Stimulated activated CD8-positive, alpha-beta memory T cell treated with anti-CD3 and anti-CD28 coated beads, Interleukin-7, amount 100 ng/mL, for 1 hour (primary cell): ENCODE measurements at places on chromosomes 12 and 14.

- no peak for DNase-seq
Observed at GRCh38 chr12:80213871-80214270, 114.5 kb downstream of the OTOGL start.

- no peak for DNase-seq
Observed at GRCh38 chr12:118357257-118358007, 15.3 kb downstream of the TAOK3 start.

DNA sequence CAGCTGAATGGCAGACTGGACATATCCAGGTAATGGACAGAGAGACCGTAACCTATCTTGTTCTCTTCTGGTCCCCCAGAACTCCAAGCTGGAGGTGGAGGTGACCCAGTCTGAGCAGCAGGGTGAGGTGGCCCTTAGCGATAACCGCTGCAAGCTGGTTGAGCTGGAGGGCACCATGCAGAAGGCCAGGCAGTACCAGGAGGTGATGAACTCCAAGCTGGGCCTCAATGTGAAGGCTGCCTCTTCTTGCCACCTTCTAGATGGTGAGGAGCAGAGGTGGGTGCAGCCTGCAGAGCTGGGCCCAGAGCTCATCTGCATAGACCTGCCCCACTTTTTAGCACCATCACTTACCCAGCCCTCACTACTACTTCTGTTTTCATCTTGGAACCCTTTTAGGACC is 7.2 kb upstream of the KRT86 start:
- DNase-seq = no peak

GRCh38 chr12:105912882-105913678 is 225.7 kb downstream of the NUAK1 start:
- no peak for DNase-seq

GRCh38 chr14:97626088-97626487 is 828.9 kb downstream of the VRK1 start:
- no peak for DNase-seq

GRCh38 chr14:23068789-23069412 is 11.6 kb upstream of the CDH24 start:
- DNase-seq = peak; percentile 37

DNA sequence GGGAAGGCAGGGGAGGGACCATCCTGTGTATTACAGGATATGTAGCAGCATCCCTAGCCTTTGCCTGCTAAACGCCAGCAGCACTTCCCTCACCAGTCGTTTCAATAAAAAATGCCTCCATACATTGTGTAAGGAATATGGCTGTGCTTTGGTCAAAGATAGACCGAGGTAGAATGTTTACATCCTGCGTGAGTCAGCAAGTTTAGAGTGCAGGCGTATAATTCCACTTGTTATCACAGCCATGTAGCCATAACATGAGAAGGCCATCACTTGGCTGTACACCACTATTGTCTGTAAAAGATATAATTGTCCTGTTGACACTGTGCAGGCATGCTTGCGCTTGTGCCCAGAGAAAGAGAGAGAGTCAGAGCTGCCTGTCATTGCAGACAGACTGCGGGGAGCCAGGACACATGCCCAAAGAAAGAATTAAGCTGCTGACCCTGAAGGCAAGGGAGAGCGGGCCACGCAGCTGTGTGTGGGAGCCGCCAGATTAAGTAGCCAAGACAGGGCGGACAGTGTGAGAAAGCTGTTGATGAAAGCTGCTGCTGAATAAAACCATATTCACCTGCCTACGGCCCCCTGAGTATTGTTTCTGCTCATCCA is 68.4 kb downstream of the CRACR2A start:
- no peak for DNase-seq

GRCh38 chr12:110813285-110813684 is 33.5 kb upstream of the CCDC63 start:
- no peak for DNase-seq

- no peak for DNase-seq
Observed at GRCh38 chr14:24309538-24310264, at the start of gene LTB4R2. Gene LTB4R2, plus strand, starts transcription at chr14:24310140. Its CDS starts 525 bp downstream, at chr14:24310665.

GRCh38 chr14:88611878-88612277 is 49.0 kb downstream of the ZC3H14 start:
- DNase-seq = no peak

DNA sequence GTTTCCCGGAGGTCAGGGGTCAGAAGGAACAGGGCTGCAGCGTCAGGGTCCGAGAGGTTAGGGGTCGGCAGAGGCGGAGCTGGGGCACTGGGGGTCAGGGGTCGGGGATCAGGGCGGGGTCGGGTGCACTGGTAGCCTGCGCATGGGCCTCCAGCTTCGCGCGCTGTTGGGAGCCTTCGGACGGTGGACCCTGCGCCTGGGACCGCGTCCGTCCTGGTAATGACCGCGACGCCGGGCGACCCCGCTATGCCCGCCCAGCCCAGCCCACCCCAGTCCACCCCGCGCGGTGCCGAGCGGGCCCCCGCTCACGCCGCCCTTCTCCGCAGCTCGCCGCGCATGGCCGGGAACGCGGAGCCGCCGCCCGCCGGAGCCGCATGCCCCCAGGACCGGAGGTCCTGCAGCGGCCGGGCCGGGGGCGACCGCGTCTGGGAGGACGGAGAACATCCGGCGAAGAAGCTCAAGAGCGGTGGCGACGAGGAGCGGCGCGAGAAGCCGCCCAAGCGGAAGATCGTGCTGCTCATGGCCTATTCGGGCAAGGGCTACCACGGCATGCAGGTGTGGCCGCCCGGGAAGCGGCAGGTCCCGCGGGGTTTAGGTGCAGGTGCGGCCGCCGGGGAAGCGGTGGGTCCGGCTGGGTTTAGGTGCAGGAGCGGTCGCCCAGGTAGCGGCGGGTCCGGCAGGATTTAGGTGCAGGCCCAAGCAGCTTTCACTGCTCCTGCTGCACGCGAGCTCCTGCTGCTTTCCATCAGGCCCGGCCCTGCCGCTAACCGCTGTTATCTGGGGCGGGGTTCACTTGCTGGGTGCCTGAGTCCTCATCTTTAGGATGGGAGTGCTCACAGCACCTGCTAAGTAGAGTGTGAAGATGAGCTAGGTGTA is 743 bp downstream of the PUS1 start:
- no peak for DNase-seq

GRCh38 chr14:25943329-25943728 is 654.5 kb downstream of the NOVA1 start:
- no peak for DNase-seq

GRCh38 chr14:106694638-106695393 is 1168.4 kb downstream of the TMEM121 start:
- DNase-seq = no peak

DNA sequence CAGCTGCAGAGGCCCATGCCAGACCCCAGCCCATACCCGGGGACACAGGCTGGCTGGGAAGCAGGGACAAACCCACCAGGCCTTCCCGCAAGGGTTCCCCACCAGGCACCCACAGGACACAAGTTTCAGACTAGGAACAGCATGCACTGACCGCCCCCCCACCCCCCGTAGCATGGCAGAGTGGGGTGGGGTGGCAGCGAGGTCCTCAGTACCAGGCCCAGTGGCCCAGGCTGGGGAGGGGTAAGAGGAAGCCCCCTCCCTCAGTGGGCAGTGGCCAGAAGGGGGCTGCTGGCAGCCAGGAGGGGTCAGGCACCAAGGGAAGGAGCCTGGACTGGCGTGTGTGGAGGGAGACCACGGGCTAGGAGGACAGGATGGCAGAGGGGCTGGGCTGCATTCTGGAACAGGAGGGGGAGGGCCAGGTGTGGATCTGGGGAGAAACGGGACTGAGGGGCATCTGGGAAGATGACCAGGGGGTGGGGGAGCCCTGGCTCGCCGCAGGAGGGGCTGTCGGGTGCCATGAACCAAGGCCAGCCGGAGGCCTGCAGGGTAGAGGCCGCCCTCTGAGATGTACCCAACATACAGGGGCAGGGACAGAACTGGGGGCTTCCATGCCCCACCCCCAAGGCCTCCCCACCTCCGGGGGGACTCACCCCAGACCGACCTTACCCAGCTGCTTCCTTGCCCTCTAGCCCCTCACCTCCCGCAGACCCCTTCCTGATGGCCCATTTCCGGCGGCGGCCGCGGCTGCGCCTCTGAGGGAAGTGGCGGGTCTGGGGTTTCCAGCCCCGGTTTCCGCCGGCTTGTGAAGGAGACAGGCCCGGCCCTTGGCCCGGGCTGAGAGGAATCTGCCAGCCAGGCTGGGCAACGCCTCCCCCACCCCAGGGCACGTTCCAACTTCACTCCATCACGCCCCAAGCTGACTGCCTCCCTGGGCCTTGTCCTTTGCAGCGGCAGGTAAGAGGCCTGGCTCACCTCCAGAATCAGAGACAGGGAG is 5.6 kb upstream of the JAG2 start:
- no peak for DNase-seq

DNA sequence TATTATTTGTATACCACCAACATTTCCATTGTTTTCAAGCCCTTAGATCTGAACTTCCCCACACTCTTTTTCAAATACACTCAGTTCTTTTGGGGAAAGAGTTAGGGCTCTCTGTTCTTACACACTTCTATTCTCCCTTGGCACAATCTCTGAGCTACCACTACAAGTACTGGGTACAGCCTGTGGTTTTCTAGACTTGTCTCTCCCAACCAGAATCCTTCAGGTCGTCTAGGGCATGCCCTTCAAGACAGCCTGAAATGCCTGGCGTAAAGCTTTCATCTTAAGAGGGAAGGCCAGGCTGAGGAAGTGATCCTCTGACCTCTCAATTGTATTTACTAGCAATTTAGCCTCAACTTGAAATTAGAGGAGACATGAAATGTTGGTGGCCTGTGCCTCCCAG is 1442.0 kb downstream of the AACS start:
- DNase-seq = no peak

GRCh38 chr14:92677087-92677668 is 71.2 kb downstream of the LGMN start:
- DNase-seq = no peak

DNA sequence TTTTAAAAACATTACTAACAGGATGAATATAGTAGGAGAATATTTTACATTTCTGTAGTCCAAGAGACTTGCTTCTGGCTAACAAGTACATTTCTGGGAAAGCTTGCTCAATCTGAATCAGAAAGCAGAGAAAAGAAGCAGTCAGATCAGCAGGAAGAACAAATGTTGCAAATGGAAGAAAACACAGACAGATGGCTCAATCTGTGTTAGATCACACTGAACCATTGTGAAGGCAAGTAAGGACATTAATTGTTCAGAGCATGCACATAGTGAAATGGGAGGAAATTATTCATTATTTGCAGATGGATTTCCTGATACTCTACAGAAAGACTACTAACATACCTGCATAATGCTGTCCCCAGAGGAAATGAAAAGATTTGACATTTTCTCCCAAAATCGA is 65.2 kb upstream of the CNOT2 start:
- DNase-seq = no peak

GRCh38 chr14:45072126-45072525 is 11.8 kb upstream of the PRPF39 start:
- no peak for DNase-seq

DNA sequence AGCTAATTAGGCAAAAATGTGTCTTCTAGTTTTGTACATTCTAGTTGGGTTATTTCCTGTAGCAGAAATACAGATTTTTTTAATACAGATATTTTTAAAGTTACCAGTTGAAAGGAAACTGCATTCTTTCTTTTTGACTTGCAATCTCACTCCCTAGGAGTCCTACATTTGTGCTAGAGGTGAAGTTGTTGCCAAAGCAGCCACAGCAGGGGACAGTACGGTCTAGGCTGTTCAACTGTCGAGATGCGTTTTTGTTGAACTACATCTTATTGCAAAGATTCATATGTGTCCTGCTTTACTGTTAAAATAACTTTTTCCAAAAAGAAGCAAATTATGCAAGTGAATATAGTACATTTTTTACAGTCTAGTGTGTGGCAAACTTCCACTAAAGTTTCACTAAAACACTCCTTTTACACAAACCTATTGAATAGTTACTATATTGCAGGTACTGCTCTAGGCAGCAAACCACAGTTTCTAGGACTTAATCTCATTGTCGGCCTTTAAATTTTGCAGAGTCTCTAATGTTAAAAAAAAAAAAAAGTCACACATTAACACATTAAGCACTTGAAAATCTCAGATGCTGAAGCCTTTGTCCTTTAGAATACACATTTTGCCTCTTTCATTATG is 30.2 kb upstream of the SRGAP1 start:
- DNase-seq = no peak

DNA sequence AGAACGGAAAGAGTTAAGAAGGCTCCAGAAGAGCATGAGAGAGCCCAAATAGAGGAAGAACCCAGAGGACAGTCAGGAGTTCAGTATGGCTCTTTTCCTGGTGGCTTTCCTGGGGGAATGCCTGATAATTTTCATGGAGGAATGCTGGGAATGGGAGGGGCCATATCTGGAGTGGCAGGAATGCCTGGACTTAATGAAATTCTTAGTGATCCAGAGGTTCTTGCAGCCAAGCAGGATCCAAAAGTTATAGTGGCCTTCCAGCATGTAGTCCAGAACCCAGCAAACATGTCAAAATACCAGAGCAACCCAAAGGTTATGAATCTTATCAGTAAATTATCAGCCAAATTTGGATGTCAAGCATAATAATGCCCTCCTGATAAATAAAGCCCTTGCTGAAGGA is 15.5 kb upstream of the SYT10 start:
- no peak for DNase-seq

GRCh38 chr12:69570545-69571399 is 14.5 kb upstream of the CCT2 start:
- peak; percentile 1 for DNase-seq

- DNase-seq = no peak
Observed at GRCh38 chr12:77833329-77833728, 2.6 kb downstream of the NAV3 start.

GRCh38 chr14:79246173-79246572 is 965.1 kb downstream of the DIO2 start:
- DNase-seq = no peak

DNA sequence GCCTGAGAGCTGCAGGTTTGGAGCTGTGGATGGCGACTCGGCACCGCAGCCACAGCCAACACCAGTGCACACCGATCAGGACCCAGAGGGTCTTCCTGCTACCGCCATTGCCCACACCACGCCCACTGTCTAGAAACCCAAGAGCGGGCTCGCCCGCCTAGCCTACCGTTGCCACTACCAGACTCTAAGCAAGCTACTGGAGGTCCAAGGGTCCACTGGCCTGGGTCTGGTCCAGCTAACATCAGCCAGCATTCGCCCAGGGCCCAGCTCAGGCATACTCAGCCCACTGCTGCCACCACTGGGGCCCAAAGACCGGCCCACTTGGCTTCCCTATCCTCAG is 30.5 kb upstream of the MON2 start:
- no peak for DNase-seq

GRCh38 chr12:5258498-5258897 is 173.4 kb upstream of the NTF3 start:
- DNase-seq = no peak

- no peak for DNase-seq
Observed at GRCh38 chr12:118059341-118060191, 1.4 kb downstream of the WSB2 start.

- no peak for DNase-seq
Observed at GRCh38 chr12:131035245-131035681, 81.6 kb downstream of the ADGRD1 start.
